NCI-H774 (cell line): ENCODE measurements at places on chromosomes 11 and 22.

GRCh38 chr22:20399866-20400605 lies 6.1 kb downstream of the ZNF74 start:
- no peak for DNase-seq

DNA sequence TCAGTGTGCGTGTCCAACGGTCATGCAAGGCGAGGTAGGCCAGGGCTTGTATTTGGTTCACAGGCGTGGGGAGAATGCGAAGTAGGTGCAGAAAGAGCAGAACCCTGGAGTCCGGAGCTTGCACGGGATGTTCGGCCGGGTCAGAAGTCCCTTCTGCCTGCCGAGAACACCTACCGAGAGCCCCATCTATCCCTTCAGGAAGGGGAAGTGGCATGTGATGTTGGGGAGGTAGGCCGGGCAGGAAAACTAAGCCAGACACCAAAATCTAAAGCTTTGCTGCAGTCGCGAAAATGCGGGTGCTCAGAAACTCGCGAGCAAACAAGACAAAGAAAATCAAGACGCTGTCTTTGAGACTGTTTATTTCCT lies 435 bp upstream of the TAF6L start:
- peak; percentile 53 for DNase-seq

DNA sequence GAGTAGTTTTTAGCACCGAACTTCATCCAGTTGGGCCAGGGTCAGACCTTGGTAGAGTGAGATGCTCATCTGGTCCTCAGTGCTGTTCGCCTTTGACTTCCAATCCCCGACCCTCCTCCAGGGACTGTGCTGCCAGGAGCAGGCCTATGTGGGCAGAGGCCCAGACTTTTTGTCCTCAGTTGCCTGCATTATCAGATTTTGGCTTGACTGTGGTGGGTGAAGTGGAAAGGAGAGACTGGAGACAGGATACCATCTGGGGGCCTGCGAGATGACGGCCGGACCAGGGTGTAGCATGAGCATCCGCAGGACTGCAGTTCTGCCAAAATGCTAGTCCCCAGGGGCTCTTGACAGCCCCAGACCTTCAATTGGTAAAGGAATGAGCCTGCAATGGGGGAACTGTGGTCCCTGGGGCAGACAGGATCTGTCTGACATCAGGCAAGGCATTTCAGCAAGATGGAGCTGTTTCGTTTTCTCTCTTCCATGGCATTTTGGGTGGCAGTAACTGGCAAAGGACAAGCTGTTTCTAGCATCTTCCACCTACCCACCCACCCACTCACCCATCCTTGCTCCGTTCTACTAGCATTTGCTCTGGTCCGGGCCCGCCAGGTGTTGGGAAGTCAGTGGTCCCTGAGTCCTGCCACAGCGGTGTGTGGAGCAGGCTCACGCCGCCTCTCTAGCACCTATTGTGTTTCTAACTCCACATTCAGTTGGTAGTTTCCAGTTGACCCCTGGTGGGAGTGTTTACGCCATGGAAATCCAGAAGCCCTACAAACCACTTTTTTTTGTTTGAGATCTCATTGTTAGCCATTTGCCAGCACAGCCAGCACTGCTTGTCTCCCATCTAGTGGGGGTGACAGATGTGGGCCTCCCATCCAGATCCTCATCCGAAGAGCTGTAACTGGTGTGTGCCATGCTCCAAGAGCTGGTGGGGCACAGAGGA lies 53.5 kb downstream of the OTOG start:
- no peak for DNase-seq

DNA sequence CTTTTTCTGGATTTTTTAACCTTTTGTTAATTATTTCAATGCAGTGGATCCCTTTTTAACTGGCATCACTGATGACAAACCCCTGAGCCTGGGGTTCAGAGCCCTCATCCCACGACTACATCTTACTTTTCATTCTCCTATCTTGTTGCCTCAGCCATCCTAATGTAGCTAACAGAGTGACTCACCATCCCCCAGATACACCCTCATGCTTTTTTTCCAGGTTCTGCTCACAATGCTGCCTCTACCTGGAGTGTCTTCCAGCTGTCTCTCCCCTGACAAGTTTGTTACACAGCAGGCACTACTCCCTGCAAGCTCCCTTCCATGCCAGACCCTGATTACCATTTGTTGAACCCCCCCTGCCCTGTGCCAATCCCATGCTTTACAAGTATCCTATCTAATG lies 135.4 kb downstream of the NCAM1 start:
- DNase-seq, result no peak

GRCh38 chr22:19819911-19820879 lies 34.5 kb downstream of the GNB1L start:
- no peak for DNase-seq

- no peak for DNase-seq
Measured at GRCh38 chr22:22348127-22348814, 103.7 kb downstream of the VPREB1 start.

DNA sequence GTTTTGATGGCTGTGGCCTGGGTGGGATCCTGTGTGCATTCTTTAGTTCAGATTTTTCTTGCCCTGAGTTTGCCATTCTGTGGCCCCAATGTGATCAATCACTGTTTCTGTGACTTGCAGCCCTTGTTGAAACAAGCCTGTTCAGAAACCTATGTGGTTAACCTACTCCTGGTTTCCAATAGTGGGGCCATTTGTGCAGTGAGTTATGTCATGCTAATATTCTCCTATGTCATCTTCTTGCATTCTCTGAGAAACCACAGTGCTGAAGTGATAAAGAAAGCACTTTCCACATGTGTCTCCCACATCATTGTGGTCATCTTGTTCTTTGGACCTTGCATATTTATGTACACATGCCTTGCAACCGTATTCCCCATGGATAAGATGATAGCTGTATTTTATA lies 620 bp downstream of the OR4C16 start:
- DNase-seq, result no peak

- no peak for DNase-seq
Measured at GRCh38 chr11:34044664-34045485, 6.7 kb upstream of the CAPRIN1 start.

DNA sequence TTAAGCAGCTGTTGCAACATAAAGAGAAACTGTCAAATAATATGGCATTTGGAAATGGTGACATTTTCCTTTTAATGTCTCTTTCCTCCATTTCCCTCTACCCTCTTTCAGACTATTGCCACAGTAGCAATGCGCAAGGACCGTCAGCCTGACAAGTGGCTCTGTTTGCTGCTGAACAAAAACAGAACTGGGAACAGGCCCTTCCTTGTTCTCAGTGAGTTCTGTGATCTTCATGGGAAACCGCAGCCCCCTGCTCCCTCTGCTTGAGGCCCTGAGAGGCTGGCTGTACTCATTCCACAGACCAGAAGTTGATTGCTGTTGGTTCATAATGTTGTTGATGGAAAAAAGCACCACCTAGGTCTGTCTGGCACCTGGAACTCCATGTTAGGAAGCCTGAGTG lies 559.7 kb downstream of the OPCML start:
- DNase-seq, result no peak

DNA sequence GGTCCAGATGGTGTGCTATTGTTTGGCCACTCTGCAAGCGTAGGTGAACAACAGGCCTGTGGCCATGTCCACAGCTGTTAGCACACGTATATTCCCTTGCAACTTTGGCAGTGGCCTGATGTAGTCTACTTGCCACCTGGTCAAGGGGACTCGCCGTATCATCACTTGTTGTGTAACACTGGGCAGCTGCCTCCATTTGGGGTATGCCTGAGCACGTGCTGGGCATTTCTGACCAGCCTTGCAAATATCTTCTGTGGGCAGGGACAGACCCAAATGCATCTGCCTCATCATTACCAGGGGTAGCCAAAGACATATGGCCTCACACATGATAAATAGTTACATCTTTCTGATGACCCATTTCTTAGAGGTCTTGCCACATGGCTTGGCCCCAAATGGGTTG lies 434.2 kb downstream of the DYNC2H1 start:
- DNase-seq, result no peak
